ENCODE measurements at places on chromosomes 1 and 21.

- DNase-seq: no peak
These were observed 7.4 kb downstream of the ZNF644 start for GRCh38 chr1:91014475-91014874.

- DNase-seq: no peak
These were observed 101.2 kb downstream of the AKT3 start for GRCh38 chr1:243748706-243749283.

DNA sequence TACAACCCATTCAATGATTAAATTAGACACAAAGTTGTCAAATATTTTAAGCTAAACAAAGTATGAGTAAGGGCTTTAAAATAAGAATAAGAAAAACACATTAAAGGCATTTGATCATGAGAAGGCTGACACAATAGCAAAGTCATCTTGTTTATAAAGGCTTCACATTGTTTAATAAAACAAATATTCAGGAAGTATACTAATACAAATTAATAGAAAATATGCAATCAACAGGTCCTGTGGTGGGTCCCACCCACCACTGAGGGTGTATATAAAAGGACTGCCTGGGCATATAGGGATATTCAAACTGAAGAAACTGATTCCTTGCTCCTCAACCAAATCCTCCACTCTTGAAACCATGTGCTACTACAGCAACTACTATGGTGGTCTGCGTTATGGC is at the start of gene KRTAP20-2:
Gene KRTAP20-2 (plus strand): TSS at position 301 of the 400 bp plus-strand sequence. CDS start 58 bp downstream, at position 359.
- no peak for DNase-seq

DNA sequence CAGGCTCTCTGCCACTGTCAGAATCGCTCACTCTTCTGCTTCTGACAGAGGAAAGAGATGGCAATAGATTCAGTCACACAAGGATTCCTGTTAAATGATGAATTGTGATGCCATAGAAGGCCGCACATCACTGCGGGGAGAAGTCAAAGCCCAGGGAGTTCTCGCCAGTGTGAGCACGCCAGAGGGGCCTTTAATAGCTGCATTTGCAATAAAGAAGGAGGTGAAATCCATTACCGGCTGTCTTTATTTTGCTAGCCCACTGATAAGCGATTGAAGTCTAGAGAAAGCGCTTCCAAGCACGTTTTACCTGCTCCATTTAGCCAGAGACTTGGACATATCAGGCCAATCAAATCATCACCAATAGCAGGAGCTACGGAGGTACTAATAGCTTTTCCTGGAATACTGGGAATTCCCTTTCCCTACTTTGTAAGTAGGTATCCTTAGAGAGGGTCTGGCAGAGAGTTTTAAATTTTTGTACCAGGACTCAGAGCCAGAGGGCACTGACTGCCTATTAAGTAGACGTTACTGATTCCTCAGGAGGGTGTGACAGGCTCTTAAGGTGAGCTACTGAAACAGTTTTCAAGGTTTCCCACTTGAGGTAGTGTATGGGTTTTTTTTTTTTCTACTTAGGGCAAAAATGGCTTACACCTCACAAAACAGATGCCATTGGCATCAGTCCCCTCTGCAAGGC is 10.2 kb upstream of the TARBP1 start:
- DNase-seq: no peak

DNA sequence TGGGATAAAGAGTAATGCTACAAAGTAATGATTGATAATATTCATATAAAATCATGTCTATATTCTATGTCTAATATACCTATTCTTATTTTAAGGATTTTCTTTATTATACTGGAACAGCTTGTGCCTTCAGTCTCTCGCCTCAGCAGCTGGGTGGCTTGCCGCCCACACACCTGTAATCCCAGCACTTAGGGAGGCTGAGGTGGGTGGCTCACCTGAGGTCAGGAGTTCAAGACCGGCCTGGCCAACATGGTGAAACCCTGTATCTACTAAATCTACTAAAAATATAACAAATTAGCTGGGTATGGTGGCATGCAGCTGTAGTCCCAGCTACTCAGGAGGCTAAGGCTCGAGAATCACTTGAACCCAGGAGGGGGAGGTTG is 7.6 kb upstream of the TRNAU1AP start:
- DNase-seq: no peak

Measured in stimulated activated CD4-positive, alpha-beta T cell treated with anti-CD3 and anti-CD28 coated beads, Interleukin-4, amount 100 ng/mL, for 1 hour (primary cell).